ENCODE measurements at places on chromosomes 13 and 19. TPM values are rescaled to one million over a fixed set of nuclear protein-coding genes. Genes with fewer than 3 reads are reported as not detected.

Gene BRME1
- 4.4 TPM for total RNA-seq

Gene ZNF296
- 5.4 TPM for total RNA-seq

Gene TIMM29
- 25.7 TPM for total RNA-seq

Gene MBD3L3
- not detected for total RNA-seq

Gene ZNF284
- 1.6 TPM for total RNA-seq

Gene ZFP14
- total RNA-seq: 5.1 TPM

Gene COX7A1
- not detected for total RNA-seq

Data from activated CD4-positive, alpha-beta memory T cell treated with anti-CD3 and anti-CD28 coated beads, Interleukin-2, amount 10 ng/mL, durations not matched to agents 7 days and 5 days (primary cell).